DMS53 (cell line): ENCODE measurements at places on chromosomes 4 and X.

DNA sequence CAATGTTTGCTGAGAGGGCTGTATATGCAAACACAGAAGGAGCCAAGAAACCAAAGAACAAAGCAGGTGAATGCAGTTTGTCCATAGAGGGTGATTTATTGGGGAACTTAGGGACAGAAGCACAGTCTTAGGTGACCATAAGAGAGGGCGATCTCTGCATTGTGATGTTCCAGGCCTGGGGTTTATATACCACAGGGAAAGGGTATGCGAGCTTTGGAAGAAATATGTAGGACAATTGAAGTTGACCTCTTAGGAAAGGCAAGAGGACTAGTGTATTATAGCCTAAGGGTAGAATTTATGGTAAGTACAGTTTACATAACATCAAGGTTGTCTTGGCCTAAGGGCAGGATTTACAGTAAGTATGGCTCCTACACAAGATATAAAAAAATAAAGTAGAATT is 27.8 kb downstream of the FAM184B start:
- DNase-seq = no peak

DNA sequence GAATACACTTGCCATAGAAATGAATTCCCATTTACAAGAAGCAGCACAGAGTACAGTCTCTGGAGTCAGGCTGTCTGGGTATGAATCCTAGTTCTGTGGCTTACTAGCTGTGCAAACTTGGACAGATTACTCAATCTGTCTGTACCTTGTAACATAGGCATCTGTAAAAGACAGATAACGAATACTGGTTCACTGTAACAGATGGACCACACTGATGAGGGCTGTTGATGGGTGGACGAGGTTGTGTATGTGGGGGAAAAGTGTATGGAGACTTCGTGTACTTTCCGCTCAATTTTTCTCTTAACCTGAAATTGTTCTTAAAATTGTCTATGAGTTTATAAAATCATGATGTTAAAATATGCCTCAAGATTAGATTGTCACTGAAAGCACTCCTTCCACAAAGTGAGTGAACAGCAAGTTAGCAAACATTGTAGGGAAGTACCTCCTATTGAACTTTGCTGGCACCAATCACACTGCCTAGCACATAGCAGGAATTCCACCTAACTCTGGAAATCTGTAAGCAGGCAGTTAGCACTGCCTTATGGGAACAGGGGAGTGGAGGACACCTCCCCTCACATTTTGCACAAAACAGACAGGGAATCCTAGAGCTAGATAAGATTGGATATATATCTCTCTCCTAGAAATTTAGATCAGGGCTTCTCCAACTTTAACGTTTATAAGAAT is 6.5 kb upstream of the EXOSC9 start:
- no peak for DNase-seq

DNA sequence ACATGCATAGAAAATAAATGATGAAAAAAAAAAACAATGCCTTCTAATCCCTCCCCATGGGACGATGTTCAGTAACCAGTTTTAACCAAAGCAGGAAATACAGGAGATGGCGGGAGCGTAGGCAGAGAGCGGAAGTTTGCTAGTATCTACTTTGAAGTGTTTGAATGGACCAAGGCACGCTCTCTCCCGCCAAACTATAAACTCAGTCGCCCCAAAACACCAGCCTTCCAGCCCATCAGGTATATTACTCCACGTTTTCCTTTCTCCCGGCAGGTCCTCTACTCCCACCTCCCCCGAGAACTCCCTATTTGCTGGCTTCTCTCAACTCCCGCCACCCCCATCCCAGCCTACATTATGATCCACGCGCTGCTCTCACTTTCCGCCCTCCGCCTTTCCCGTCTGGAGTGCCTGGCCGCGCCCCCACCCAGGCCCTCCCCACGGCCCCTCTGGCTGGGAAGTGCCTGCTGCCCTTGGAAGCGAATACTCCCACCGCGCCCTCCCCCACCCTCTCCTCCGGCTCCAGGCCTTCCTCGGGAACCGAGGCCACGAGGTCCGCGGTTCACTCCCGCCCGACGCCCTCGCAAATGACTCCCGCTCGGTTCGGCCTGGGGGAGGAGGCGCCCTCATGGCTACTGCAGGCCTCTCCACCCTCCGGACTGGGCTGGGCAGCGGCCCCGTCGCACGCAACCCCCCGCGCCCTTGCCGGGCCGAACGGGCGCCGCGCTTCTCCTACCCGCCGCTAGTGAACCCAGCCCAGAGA is 723 bp downstream of the DHX15 start:
- peak; percentile 92 for DNase-seq

GRCh38 chr4:93828332-93828994 is at the start of gene ATOH1:
Gene ATOH1, plus strand, starts transcription at chr4:93828753. Its CDS starts 174 bp downstream, at chr4:93828927.
- peak; percentile 71 for DNase-seq

DNA sequence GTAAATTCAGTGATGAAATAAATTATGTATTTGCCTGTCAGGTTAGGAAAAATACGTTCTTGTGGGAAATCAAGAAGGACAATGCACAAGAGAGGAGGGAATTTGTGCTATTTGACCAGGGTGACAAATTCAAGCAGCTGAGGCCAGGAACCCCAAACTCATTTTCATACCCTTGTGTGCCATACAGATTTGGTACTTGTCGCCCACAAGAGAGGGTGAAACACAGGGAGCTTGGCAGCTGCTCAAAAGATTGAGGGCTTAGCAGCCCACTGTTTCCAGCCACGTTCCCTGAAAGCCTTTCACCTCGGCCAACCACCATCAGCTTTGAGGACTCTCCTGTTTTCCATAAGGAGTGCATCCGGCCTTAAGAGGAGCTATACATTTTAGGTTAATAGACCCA is 111.2 kb downstream of the COL25A1 start:
- DNase-seq = no peak

- DNase-seq = no peak
Observed at GRCh38 chr4:80228460-80228859, 31.2 kb downstream of the PRDM8 start.

GRCh38 chrX:136163689-136164088 is 16.4 kb downstream of the FHL1 start:
- DNase-seq = no peak

GRCh38 chrX:56782791-56783449 is 53.9 kb downstream of the NBDY start:
- DNase-seq = no peak

GRCh38 chr4:163688856-163689255 is 194.4 kb downstream of the TMA16 start:
- DNase-seq = no peak

GRCh38 chr4:173490817-173491528 is 39.1 kb downstream of the HAND2 start:
- DNase-seq = peak; percentile 71

DNA sequence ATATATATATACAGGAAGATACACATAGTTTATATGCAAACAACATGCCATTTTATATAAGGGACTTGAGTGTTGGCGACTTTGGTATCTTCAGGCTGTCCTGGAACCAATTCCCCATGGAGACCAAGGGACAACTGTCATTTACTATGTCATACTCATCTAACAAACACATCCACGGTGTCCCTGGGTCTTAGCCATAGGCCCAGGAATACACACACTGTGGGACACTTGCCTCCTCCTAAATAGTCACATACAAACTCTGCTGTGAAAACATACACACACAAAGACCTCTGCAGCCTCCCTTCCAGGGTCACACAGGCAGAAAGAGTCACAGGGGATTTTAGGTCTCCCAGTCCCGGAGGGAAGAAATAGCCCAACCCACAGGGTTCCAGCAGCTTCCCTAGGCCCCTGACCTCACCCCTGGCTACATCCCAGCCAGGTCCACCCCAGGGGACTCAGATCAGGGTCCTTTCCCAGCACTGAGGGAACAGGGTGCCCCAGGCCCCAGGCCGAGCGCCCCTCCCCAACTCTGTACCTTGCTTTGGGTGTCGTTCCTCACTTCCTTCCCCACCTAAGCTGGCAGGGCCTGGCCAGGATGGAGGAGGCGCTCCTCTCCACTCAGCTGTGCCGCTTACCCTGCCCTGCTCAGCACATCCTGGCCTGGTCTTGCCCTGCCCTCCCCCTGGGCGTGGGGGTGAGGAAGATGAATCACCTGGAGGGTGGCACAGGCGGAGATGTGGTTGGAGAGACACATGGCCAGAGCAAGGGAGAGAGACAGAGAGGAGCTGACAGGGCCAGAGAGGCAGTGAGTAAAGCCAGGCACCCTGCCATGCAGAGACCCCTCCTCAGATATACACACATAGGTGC is 21.8 kb downstream of the FGD1 start:
- no peak for DNase-seq

DNA sequence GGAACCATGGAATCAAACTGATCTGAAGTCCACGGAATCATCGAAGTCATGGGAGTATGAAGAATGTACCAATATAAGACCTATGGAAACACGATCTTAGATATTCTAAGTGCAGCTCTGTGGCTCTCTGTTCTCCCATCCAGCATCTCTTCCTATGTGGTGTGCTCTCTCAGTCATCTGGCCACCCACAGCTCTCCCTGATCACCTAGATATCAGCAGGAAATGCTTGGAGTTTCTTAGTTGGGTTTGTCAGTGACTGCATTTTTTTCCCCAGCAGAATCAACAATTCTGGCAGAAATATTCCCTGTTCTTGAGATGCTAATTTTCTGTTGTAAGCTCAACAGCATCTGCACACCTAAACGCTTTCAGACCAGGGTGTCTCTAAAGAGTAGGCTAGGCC is 94.1 kb downstream of the GC start:
- DNase-seq = no peak

- DNase-seq = no peak
Observed at GRCh38 chr4:74330295-74330750, 22.1 kb downstream of the EPGN start.

GRCh38 chr4:15198070-15198727 is 195.9 kb downstream of the CPEB2 start:
- no peak for DNase-seq

- DNase-seq = no peak
Observed at GRCh38 chr4:81431971-81432370, 39.7 kb downstream of the RASGEF1B start.

DNA sequence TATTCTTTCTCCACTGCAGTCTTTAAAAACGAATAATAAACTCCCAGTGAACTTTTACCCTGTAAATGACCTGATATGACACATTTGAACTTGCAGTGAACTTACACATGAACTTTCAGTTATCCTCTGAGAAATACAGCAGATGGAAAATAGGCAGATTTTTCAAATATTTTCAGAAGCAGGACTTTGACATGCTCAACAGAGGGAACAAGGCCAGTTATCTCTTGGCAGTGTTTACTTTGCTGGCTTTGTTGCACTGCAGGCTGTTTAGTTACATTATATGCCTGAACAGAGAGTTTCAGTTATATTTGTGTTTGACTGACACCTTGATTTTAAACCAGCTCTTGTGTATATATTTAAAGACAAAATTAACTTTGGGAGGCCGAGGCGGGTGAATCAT is 47.6 kb upstream of the FGG start:
- DNase-seq = no peak

- peak; percentile 73 for DNase-seq
Observed at GRCh38 chr4:35250331-35250730, 994.0 kb downstream of the ARAP2 start.

DNA sequence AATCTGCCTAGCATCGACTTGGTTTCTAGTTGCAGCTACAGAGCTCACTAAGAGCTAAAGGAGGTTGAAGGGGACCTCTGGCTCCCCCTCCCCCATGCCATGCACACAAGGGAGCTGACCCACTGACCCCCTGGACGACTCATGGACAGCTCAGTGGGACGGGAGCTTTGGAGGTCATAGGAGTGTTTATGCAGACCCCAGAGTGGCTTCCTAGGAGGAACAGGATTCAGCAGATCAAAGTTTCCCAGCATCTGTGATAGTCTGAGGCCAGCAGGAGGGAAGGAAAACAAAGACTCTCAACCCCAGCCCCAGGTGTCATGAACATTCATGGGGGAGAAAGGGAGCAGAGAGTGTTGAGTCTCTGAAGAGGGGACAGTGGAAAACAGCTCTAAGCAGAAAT is 104.4 kb downstream of the ARSF start:
- DNase-seq = no peak

GRCh38 chr4:610411-611261 is 14.7 kb upstream of the PDE6B start:
- DNase-seq = peak; percentile 99

GRCh38 chr4:38177641-38178391 is 217.6 kb downstream of the PTTG2 start:
- DNase-seq = no peak

DNA sequence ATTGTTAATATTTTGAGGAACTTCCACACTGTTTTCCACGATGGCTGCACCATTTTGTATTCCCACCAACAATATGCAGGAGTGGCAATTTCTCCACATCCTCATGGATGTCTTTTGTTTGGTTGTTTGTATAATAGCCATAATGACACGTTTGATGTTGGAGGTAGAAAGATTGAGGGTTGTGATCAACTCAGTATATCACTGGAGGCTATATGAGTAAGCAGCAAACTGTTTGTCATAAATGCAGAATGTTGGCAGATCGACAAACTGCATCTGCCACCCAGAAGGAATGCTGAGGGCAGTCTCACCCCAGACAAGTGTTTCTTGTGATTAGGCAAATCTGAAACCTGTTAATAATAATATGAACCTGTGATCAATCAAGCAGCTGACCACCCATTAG is 243.9 kb upstream of the WDFY3 start:
- no peak for DNase-seq

GRCh38 chrX:14694611-14695010 is 165.3 kb downstream of the GLRA2 start:
- DNase-seq = no peak

GRCh38 chrX:64093761-64094160 is 111.7 kb downstream of the AMER1 start:
- DNase-seq = peak; percentile 57

- DNase-seq = no peak
Observed at GRCh38 chrX:119132961-119133360, 5.3 kb upstream of the KIAA1210 start.

- DNase-seq = no peak
Observed at GRCh38 chr4:65050786-65051185, 619.5 kb downstream of the EPHA5 start.

GRCh38 chrX:33062041-33062440 is 149.3 kb downstream of the DMD start:
- no peak for DNase-seq

- peak; percentile 96 for DNase-seq
Observed at GRCh38 chrX:64205735-64206501, 410 bp upstream of the AMER1 start.

DNA sequence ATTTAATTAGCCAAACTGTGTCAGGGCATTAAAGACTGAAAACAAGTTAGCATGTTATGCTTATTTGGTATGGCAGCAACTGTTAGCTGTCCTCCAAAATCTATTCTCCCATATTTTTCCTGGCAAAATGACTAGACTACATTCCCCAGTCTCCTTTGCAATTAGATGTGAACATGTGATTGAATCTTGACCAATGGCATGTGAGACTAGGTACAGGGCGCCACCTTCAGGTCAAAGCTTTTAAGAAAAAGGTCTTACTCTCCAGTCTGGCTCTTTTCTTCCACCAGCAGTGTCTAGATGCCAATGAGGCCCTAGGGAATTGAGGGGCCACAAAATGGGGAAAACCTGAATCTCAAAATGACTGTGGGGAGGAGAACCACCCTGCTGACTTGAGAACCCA is 408.2 kb downstream of the SMARCA1 start:
- peak; percentile 76 for DNase-seq
